Activated T-helper 1 cell treated with anti-CD3 and anti-CD28 coated beads, Interleukin-12 subunit alpha, Interleukin-12 subunit beta, Interleukin-2, Interleukin-4 antibody, amounts not matched to agents 30 ng/mL and 10 ng/mL and 1 ng/mL, durations not matched to agents 14 hours and 24 hours and 36 hours (primary cell): ENCODE measurements at places on chromosomes 12 and 14. TPM values are rescaled to one million over a fixed set of nuclear protein-coding genes. Genes with fewer than 3 reads are reported as not detected.

SIX6 gene
- not detected in 2 replicates for total RNA-seq

ATL1 gene
- total RNA-seq = 0.83 and 1.2 TPM in 2 replicates

KRT75 gene
- total RNA-seq = not detected in 2 replicates

DNA sequence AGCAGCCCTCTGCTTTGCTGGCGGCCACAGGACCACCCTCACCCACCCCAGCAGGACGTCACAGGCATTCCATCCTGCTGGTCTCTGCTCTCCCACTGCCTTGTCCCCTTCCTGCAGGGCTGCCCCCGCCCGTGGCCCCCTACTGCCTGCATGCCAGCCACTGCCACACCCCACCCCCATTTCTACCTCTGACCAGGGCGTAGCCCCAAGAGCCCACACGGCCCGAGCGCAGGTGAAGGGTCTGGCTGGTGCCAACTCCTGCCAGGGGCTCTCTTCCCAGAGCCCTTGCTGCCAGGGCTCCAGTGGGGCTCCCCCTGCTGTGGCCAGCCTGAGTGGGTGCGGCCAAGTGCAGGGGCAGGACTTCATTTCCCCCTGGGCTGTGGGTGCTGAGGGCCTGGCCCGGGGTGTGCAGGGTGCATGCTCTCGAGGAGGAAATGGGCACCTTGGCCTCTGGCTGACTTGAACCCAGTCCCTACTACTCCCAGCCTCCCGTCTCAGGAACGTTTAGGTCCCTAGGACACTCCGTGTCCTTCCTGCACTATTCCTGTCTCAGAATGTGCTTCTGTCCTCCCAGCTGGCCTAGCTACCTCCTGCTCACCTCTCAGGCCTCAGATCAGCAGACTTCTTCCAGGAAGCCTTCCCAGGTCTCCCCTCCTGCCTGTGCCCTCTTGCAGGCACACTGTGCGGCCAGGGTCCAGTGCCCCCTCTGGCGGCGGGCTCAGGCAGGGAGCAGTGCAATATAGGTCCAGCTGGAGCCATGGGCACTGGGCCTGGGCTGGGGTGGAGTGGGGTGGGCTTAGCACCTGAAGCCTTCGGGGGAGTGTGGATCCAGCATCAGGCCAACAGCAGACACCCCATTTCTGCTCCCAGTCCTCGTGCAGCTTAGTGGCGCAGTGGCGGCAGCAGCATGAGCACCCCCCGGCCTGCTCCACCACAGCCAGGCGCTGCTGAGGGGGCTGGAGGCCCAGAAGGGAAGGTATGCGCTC lies 1.4 kb downstream of the LBHD2 start:
- DNase-seq = no peak

- no peak for DNase-seq
Measured at GRCh38 chr12:85374981-85375380, 95.0 kb downstream of the ALX1 start.

- no peak for DNase-seq
Measured at GRCh38 chr12:116302166-116303058, 24.9 kb upstream of the MED13L start.
